ENCODE measurements at places on chromosomes 3 and 15.

- H3K4me1 ChIP-seq: no peaks in the 10 kb centered on the region
- H3K27me3 ChIP-seq: no peaks in the 10 kb centered on the region
- H3K4me3 ChIP-seq: no peak overlapping the region
- DNase-seq: peak; percentile 71
Measured at GRCh38 chr3:183766745-183767606, 58.4 kb downstream of the MAP6D1 start.

- no peak overlapping the region for H3K4me3 ChIP-seq
- no peaks in the 10 kb centered on the region for H3K36me3 ChIP-seq
- no peaks in the 10 kb centered on the region for H3K4me1 ChIP-seq
- H3K27me3 ChIP-seq: no peaks in the 10 kb centered on the region
- no peak for DNase-seq
- no peak overlapping the region for H3K27ac ChIP-seq
Measured at GRCh38 chr3:99781761-99782160, 35.9 kb upstream of the CMSS1 start.

GRCh38 chr3:135197246-135197645 lies 402.2 kb downstream of the EPHB1 start:
- no peak overlapping the region for H3K27ac ChIP-seq
- H3K36me3 ChIP-seq: no peaks in the 10 kb centered on the region
- H3K4me3 ChIP-seq: no peak overlapping the region

DNA sequence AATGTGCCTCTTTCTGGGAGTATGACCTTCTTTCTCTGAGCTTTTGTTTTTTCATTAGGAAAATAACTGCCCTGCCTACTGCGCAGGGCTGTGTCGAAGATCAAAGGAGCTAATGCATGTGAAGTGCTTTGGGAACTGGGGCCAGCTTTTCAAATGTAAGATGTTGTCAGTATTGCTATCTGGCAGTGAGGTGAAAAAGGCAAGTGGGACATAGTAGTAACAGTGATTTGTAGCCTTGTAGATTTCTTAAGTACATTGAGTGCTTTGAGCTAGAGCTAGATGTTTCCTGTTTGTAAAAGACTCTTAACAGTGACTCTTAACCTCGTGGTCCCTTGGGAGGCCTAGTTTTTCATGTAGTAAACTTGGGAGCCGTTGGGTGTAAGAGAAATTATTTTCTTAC lies 126.5 kb downstream of the ECT2 start:
- no peak for DNase-seq
- no peaks in the 10 kb centered on the region for H3K4me1 ChIP-seq
- H3K4me3 ChIP-seq: no peak overlapping the region
- no peak overlapping the region for H3K27ac ChIP-seq
- no peaks in the 10 kb centered on the region for H3K27me3 ChIP-seq
- H3K36me3 ChIP-seq: no peaks in the 10 kb centered on the region

- no peaks in the 10 kb centered on the region for H3K27me3 ChIP-seq
- DNase-seq: no peak
- no peaks in the 10 kb centered on the region for H3K4me1 ChIP-seq
- no peaks in the 10 kb centered on the region for H3K36me3 ChIP-seq
- H3K27ac ChIP-seq: no peak overlapping the region
Measured at GRCh38 chr3:183782576-183783276, 42.7 kb downstream of the MAP6D1 start.

- no peaks in the 10 kb centered on the region for H3K27me3 ChIP-seq
- H3K4me1 ChIP-seq: peaks cover 10% of the 10 kb centered on the region
- DNase-seq: no peak
- H3K4me3 ChIP-seq: no peak overlapping the region
Measured at GRCh38 chr15:101175401-101175800, 76.4 kb downstream of the CHSY1 start.

DNA sequence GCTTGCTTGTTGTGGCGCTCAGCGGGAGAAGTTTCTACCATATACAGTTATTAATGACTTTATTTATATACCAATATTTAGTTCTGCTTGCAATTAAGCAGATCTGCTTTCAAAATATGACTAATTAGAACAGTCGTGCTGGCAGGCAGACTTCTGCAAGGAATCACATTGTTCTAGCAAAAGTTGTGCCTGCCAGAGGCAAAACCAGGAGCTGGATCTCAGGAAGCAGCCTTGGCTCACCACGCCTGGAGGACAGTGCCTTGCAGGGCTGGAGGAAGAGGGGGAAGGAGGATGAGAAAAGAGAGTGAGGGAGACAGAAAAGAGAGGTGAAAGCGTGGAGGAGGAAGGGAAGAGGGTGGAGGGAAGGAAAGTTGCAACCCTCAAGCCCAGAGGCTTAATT lies 160.3 kb downstream of the NUP210 start:
- no peak overlapping the region for H3K4me3 ChIP-seq
- H3K27me3 ChIP-seq: no peaks in the 10 kb centered on the region
- DNase-seq: no peak
- H3K4me1 ChIP-seq: no peaks in the 10 kb centered on the region

DNA sequence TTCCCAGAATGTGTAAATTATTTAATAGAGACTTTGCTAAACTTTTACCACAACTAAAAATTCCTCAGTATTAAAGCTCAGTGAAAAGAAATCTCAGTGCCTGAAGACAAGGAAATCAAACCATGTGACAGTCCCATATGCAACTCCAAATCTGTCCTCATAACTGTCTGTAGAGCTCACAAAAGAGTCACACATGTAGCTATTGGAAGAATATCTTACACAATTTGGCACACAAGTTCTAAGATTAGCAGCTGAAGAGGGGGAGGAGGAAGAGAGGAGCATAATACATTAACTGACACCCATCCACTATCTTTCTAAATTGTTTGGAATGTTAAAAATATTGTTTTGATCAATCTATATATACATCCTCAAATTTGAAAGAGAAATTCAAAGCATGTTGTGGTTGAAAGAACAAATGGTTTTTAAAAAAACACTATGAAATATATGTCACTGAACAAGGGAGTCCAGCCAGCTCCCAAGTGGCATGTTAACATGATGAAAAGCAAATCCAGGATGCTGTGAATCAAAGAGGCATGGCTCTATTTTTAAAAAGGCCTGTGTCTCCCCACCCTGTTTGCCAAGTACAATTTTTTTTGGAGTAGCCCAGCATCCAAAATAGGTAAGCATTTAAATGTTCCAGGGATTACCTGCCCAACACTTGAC lies 126.3 kb upstream of the NANOGP8 start:
- H3K4me3 ChIP-seq: no peak overlapping the region
- no peak overlapping the region for H3K27ac ChIP-seq
- no peaks in the 10 kb centered on the region for H3K27me3 ChIP-seq
- H3K36me3 ChIP-seq: no peaks in the 10 kb centered on the region

DNA sequence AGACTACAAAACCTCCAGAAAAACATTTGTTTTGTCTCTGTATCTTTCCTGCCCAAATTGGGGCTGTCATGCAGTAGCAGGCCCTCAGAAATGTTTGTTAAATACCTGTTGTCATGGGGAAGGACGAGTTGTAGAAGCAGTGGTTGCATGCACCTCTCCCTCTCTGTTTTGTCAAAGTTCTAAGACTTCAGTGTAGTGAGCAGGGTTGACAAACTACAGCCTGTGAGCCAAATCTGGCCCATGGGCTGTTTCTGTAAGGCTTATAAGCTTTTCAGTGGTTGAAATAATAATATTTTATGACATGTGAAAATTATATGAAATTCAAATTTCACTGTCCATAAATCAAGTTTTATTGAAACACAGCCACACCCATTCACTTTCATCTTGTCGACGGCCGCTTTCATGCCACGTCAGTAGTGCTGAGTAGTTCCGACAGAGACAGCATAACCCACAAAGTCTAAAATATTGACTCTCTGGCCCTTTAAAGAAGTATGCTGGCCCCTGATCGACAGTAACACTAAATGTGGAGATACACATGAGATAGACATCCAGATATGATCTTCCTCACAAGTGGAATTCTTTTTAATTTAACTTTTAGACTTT lies 102.9 kb downstream of the PDZRN3 start:
- H3K36me3 ChIP-seq: no peaks in the 10 kb centered on the region
- no peak for DNase-seq
- H3K4me3 ChIP-seq: no peak overlapping the region
- no peaks in the 10 kb centered on the region for H3K27me3 ChIP-seq
- peak overlapping the region; percentile 80 for H3K27ac ChIP-seq

DNA sequence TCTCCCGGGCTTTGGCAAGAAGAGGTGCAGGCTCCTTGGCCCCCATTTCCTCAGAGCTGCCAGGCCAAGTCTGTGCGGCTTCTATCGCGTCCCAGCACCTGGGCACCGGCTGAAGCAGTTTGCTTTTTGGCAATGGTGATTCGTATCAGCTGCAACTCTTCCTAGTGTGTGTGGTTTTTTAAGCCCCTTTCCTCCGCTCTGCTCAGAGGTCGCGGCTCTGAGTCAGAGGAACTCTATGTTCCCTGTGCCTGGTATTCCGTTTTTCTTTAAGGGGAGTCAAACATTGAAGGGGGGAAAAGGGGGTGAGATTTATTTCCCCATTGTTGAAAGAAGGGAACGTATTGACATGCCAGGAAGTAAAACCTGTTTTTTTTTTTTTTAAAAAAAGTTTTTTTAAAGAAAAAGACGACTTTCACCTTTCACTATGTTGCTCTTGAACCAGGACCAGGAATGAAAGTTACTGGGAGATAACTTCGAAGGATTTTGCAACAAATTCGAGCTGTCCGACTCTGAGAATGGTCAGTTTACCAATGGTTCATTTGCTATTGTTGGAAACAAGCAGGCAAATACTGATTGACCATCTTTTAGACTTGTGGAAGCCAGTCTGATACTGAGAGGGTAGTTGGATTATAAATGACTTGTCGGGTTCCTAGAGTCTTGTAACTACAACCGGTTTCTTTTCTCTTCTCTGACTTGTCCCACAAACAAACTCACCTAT lies 1.1 kb downstream of the ARMC8 start:
- peak overlapping the region; percentile 97 for H3K27ac ChIP-seq
- no peaks in the 10 kb centered on the region for H3K4me1 ChIP-seq
- H3K36me3 ChIP-seq: no peaks in the 10 kb centered on the region

DNA sequence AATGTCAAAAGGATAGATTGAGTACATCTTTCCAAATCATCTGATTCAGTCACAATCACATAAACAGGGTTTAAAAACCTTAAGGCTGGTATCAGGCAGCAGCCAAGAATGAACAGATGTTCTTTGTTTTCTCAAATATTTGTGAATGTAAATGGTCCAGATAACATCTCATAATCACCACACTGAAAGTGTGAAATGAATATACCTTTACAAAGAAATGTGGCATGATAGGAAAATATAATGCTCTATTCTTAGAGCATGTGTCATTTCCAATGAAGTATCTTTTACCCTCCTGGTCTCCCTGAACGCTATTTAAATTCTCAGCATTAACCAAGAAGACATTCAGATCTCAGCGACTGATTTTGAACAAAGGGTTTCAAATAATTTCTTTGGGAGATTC lies 8.8 kb upstream of the ACTC1 start:
- no peaks in the 10 kb centered on the region for H3K27me3 ChIP-seq
- no peaks in the 10 kb centered on the region for H3K4me1 ChIP-seq
- no peak overlapping the region for H3K27ac ChIP-seq

DNA sequence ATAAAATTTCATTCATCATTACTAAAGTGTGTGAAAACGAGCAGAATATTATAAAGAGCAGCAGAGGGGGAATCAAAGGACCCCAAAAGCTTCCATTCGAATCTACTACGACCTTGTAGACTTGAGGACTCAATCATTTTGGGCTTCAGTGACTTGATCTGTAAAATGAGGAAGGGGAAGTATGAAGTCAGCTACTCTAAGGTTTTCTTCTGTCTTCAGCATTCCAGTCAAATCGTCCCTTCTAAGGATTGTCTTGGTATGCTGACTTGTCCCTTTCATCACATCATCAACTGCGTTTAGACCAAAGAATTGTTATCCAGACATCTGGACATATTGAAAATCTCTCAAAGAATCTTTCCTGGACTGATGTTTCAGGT lies 44.8 kb downstream of the PLD1 start:
- no peak for DNase-seq
- no peaks in the 10 kb centered on the region for H3K4me1 ChIP-seq
- no peak overlapping the region for H3K27ac ChIP-seq
- H3K36me3 ChIP-seq: no peaks in the 10 kb centered on the region

GRCh38 chr3:21877214-21877754 lies 126.3 kb upstream of the ZNF385D start:
- H3K4me1 ChIP-seq: no peaks in the 10 kb centered on the region
- H3K36me3 ChIP-seq: no peaks in the 10 kb centered on the region
- DNase-seq: no peak
- H3K4me3 ChIP-seq: no peak overlapping the region
- H3K27ac ChIP-seq: no peak overlapping the region

Measured in breast epithelium (tissue), 4 donors.